ENCODE measurements at places on chromosomes 3 and 15.

DNA sequence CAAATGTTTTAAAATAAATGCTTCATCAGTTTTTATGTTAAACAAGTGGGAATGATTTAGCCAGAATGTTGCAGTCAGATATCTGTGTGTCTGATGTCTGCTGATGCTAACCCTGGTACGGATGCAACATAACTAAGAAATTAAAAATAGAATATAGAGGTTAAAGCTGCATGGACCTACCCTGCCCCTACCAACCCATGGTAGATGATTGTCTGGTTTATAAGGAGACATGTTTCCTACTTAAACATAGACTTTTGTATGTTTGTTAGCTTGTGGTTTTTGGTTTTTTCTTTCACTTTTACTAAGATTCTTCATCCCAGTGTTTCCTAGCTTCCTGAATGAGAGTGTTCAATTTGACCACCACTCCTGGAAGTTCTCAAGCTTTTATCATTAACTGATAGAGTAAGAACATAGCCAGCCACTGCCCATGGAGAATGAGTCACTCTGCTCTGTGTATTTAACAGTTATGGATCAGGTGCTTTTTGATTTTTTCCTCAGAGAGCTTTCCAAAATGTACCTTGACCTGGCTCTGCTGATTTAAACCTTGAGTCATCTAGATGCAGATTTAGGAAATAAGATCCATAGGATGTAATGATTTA is 70.7 kb upstream of the VEPH1 start:
- DNase-seq: no peak

GRCh38 chr3:72178463-72179106 is 393.6 kb upstream of the PROK2 start:
- DNase-seq: no peak

- DNase-seq: no peak
Observed at GRCh38 chr15:42104095-42104891, 9.9 kb upstream of the PLA2G4D start.

DNA sequence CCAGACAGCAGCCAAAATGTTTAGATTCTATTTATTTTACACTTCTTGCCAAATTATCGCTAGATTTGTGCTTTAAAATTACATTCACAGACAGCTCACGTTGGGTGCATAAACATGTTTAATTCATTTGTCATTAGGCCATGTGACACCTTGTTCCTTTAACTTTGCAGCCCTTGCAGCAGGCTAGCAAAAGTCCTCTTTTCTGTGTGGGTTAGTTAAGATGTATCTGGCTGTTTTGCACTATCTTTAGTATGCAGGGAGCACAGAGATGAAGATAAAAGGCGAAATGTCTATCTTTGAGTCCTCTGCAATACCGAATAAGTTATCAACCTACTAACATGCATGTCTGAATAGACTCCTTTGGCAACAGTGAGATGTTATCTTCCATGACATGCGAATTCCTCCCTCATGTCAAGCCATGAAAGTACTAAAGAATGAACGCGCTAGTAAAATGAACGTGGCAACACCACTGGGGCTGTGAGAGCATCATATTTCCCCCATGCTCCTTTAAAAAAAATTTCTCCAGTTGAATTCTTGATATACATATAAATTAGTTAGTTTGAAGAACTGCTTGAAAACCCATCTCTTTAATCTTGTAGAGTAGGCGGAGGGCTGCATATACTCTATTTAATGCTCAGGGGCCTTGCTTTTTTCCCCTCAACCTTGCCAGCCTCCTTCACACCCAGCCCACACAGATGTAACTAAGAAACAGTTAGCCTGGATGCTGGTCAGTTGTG is 620.4 kb upstream of the NR2F2 start:
- no peak for DNase-seq

DNA sequence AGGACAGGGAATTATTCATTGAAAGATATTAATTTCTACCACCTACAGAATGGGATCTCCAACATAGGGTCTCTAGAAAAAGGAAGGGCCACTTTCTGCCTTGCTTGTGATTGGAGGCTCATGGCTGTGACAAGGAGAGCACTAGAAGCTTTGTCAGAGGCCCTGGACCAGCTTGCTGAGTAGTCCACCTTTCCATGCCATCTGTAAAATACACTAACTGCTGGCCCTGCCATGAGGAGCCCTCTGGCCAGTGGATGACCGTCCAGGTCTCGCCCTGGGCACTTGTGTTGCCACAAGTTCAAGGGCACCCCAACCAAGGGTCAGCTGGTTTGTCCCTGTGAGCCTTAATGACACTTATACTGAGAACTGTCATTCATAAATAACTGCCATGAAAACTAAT is 1.6 kb upstream of the SYNM start:
- no peak for DNase-seq

Measured in T follicular helper cell (primary cell).